ENCODE measurements at places on chromosomes 7 and 10.

- DNase-seq, result no peak
Observed at GRCh38 chr10:101793526-101793925, 10.3 kb upstream of the NPM3 start.

DNA sequence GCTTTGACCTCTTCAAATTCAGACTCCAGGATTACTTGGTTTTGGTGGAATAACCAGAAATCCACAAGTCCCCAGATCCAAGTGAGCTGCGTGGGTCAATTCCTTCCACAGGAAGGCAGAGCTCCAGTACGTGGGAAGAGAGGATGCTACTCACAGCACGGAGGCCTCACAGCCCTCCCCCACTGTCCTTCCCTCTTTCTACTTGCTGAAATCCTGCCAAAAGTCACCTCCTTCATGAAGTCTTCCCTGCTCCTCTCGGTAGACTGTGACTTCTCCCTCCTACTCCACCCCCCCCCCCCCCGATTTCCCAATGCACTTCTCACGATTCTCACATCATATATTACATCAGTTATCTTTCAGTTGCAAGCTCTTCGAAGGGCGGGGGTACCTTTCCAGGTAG lies 12.3 kb downstream of the CAMK2G start:
- DNase-seq, result no peak

GRCh38 chr7:156139633-156140032 lies 327.4 kb upstream of the SHH start:
- no peak for DNase-seq

DNA sequence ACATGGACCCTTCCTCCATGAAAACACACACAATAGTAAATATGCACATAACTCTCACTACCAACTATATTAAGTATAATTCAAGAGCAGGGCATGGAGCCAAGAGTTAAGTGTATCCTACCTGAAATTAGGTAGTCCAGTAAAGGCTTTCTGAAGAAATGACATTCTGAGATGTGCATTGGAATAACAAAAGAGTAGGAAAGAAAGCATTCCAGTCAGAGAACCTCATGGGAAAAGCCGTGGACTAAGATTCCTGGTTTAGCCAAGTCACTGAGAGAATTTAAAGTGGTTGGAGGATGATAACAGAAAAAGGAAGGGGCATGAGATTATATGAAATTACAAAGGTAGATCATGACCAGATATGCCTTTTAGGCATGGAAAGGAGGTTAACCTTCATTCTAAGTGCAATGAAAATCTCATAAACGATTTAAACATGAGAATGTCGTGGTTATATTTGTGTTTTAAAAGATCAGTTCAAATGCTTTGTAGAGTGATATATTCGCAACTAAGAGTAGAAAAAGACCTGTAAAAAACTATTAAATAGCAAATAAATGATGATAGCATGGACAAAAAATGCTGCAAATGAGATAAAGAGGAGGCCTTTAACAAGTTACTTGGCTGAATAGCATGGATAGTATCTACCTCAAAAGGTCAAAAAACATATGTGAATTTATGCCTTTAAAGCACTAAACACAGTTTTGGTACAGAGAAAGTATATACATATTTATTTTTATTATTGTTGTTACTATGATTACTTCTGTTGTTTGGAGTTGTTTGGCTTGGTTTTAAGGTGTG lies 767.4 kb upstream of the GHITM start:
- DNase-seq, result no peak

GRCh38 chr10:8721650-8722049 lies 667.2 kb downstream of the GATA3 start:
- no peak for DNase-seq

GRCh38 chr7:156061689-156062255 lies 249.5 kb upstream of the SHH start:
- no peak for DNase-seq

- peak; percentile 88 for DNase-seq
Observed at GRCh38 chr7:542713-543500, 23.3 kb upstream of the PDGFA start.

DNA sequence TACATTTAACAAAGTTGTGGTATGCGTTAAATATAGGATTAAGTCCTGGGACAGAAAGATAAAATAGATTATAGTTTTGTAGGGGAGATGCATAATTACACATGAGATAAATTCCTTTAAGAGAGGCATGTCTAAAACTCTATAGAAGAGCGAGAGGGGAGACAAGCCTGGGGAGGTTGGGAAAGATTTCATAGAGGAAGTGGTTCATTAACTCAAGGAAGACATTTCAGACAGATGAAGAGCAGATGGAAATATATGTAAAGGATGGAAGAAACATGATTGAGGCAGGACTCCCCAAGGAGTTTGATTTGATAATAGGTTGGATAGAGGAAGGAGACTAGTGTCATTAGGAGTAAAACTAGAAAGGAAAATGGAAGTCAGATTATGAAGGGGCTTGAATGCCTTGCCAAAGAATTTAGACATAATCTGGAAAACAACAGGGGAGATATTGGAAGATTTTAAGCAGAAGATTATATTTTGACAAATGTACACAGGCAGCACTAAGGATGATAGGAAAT lies 96.1 kb downstream of the PHTF2 start:
- DNase-seq, result peak; percentile 32

DNA sequence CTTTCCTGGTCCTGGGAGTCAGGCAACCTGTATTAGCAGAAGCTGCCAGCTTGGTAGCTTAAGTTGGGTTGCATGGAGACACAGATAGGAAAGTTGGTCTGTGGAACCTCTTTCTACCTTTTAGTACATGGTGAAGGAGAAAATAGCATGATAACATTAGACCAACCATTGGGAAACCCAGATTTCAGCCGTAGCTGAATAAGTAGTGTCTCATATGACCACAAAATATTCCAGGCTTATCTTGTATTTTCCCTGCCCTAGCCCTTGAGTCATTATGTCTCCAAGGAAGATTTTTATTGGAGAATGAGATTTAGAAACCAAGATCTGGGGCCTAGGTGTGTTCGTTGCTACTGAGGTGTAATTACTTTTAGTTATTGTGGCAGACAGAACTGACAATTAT lies 67.2 kb downstream of the CCSER2 start:
- no peak for DNase-seq

DNA sequence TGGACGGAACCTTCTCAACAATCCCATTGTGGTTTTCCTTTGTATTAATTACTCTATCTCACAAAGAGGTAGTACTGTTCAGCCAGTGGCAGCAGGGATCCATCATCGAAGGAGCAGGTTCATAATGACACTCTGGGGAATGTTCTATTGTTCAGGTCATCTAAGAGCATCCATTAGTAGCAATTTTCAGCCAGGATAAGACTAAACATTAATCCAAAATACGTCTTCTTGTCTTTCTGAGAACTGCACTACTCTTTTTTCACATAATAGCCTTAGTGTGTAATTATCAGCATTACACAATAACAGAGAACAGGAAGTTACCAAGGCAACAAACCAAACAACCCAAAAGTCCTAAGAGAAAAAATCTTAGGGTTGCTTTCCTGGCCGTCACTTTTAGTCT lies 259.5 kb upstream of the VWC2 start:
- DNase-seq, result peak; percentile 23

- DNase-seq, result peak; percentile 63
Observed at GRCh38 chr10:12350167-12350872, 973 bp downstream of the CAMK1D start.

DNA sequence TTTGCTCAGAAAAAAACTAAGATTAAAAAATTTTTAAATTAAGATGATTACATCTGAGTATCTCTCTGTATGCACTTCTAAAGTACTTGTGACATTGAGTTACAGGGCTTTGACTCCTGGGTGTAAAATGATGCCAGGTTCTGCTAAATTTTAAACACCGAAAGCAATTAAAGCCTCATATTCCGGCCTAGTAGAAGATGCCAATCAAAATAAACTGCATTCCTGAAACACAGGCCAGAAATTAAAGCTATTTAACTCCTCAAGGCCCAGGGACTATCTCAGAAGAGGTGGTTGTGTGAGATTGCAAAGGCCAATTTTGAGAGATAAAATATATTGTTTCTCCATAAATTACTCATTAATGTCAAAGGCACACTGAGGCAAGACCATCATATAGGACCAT lies 388.3 kb downstream of the KIF20B start:
- no peak for DNase-seq

GRCh38 chr7:876077-876971 lies at the start of gene GET4:
TSS of gene GET4 (plus strand) at chr7:876554. CDS start at chr7:876646, 92 bp downstream.
- DNase-seq, result peak; percentile 96

- no peak for DNase-seq
Observed at GRCh38 chr10:97028126-97028831, 157.5 kb downstream of the SLIT1 start.

GRCh38 chr10:49183596-49184542 lies 4.3 kb downstream of the TMEM273 start:
- DNase-seq, result peak; percentile 57

- DNase-seq, result no peak
Observed at GRCh38 chr7:76425156-76425555, 406 bp downstream of the ZP3 start.

DNA sequence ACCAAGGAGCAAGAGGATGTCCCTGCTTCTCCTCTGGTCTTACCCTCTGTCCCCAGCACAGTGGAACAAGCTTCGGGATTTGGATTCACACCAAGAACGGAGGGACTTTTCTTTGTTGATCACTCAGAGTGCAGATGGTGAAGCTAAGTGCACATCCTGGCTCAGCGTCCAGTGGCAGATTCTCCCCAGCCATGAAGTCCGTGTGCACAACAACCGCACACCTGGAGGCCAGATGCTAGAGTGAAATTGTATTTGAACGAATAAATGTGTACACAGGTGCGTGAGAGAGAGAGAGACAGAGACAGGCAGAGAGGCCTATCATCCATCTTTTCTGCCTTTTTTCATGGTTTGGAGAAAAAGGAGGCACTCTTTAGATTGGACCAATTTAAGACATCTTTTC lies 31.5 kb downstream of the ASB13 start:
- DNase-seq, result no peak

GRCh38 chr7:73986158-73986631 lies 41.8 kb upstream of the ELN start:
- no peak for DNase-seq

DNA sequence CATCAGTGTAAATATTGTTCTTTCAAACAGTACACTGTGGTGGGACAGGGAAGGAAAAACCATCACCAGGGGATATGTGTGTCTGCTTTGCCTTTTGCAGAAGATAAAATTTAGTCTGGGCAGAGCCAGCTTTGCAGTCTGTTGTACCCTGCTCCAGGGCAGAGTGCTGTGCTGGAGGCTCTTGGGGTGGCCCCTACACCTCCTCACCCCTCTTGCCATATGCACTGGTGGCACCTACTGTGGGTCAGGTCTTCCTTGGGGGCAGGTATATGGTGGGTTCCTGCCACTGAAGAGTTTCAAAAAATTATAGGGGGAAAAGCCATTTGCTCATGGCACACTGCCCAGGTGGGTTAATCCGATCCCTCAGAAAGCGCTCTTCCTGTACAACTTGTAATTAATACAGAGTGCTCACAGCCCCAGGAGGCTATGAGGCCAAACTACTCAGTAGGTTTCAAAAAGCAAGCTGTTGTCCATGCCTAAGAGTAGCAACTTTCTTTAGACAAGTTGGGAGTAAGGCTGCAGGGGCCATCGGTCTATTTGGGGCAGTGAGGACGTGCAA lies 112.7 kb upstream of the BMPER start:
- DNase-seq, result no peak

GRCh38 chr10:22464966-22465629 lies 119.8 kb downstream of the SPAG6 start:
- DNase-seq, result no peak

Data from NB4 (cell line).